ENCODE measurements at places on chromosomes 1 and 21. TPM values are rescaled to one million over a fixed set of nuclear protein-coding genes. Genes with fewer than 3 reads are reported as not detected.

DNA sequence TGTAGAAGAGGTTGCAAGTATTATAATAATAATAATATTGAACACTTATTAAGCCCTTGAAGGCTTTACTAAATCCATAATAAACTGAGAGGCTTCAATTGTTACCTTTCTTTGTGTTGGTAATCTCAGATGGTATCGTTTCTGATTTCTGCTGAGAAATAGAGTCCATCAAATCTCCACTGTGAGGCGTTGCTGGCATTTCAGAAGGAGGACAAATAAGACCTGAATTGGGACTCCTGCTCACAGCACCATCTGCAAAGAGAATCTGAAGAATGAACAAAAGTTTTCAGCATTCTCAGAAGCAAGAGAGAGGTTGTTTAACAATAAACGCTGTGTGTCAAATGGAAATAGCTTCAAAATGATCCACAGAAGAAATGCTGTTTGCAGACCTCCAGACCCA is 93.7 kb downstream of the WDR3 start:
- no peak for DNase-seq

DNA sequence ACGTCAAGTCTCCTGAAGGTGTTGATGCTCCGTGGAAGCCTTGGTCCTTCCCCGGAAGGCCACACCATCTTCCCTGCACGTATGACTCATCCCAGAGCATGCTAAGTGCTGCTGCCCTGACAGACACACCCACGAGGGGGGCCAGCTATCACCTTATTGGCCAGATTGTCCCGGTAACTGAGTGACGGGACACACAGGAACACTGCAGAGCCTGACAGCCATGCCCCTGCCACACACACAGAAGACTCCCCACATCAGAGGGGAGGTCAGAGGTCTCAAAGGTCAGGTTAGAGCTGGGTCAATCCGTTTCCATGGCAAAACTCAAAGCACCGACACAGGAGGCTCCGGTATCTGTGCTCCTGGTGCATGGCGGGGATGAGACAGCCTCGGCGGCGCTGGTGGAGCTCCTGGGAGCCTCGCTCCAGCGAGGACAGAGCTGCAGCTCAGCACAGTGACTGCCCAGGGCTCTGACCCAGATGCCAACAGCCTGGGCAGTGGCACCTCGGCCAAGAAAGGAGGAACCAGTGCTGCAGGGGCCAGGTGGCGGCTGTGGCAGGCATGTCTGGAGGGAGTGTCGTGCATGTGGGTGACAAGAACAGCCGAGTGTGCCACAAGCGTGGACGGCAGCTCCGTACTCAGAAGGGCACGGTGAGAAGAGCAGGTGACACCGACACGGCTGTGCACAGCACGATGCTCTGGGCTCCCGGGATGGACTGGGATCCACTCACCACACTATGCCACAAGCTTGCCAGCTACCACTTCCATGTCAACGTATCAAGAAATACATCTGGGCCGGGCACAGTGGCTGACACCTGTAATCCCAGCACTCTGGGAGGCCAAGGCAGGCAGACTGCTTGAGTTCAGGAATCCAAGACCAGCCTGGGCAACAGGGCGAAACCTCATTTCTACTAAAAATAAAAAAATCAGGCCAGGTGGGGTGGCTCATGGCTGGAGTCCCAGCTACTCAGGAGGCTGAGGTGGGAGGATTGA is 14.8 kb upstream of the TMEM240 start:
- no peak for DNase-seq

- DNase-seq, result no peak
These were observed 144.6 kb downstream of the NFIA start for GRCh38 chr1:61226791-61227567.

GRCh38 chr1:40818264-40818961 is 34.8 kb downstream of the KCNQ4 start:
- DNase-seq, result no peak

- DNase-seq, result no peak
These were observed 30.2 kb upstream of the ATP5PO start for GRCh38 chr21:33945652-33946270.

GRCh38 chr1:63010913-63011660 is 227.2 kb downstream of the ATG4C start:
- DNase-seq, result no peak

DNA sequence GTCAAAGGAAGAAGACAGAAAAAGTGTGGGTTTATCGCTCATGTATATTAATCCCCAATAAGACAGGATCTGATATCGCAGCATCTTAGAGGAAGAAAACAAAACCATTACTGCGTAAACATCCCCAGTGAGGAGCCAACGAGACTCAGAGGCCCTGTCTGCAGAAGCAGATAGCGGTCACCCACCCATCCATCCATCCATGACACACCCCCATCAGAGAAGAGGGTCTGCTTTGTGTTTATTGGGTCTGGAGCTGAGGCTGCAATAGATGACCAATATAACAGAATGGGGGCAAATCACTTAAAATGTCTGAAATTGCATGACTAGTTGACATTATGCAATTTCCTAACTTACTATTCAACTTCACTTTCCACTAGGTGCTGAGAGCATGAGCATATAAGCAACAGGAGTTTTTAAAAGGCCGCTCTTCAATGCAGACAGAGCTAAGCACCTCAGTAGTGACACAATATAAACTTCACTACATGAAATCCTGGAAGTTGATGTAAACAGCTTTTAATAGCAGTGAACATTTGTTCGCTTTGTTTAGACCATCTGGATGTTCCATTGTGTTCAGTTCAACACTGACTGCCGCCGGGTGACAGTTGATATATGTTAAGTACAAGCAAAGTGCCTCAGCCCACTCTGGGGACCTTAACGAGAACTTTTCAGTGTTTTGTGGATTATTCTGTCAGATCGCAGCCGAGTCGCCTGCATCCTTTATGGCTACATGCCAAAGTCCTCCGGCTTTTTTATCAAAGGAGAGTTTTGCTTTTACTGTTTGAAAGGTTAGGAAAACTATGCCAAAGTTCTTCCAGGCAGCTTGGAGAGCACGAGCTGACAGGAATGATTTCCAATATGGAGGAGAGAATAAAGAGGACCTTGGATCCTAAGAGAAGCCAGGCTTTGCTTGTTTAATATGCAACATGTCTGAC is 167.5 kb downstream of the ZNF281 start:
- DNase-seq, result no peak

GRCh38 chr1:78375996-78376395 is 114.8 kb upstream of the PTGFR start:
- no peak for DNase-seq

DNA sequence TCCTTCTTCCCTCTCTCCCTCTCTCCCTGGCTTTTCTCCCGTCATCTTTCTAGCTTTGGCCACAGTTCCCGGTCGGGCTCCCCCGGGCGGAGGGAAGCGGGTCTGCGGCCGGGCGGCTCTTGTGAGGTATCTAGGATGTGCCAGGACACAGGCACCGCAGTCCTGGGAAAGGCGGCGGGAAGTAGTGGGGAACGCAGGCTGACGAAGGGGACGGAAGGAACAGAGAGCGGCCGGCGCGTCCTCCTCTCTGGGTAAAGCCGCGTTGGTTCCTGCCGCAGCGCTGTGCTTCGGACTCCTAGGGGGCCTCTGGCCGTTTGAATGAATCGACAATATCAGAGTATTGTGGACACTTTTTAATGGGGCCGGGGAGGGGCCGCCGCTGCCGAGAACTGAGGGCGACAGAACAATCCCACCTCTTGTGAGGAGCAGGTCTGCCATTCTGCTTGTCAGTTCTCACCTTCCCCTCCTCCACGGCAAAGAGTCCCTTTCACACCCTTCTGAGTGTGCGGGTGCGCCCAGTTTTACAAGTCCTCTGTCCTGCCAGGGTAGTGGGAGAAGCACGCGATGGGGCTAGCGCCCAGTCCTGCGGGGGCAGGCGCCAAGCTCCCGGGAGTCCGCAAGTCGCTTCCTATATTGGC is 1.2 kb upstream of the LHX9 start:
- DNase-seq, result no peak

DNA sequence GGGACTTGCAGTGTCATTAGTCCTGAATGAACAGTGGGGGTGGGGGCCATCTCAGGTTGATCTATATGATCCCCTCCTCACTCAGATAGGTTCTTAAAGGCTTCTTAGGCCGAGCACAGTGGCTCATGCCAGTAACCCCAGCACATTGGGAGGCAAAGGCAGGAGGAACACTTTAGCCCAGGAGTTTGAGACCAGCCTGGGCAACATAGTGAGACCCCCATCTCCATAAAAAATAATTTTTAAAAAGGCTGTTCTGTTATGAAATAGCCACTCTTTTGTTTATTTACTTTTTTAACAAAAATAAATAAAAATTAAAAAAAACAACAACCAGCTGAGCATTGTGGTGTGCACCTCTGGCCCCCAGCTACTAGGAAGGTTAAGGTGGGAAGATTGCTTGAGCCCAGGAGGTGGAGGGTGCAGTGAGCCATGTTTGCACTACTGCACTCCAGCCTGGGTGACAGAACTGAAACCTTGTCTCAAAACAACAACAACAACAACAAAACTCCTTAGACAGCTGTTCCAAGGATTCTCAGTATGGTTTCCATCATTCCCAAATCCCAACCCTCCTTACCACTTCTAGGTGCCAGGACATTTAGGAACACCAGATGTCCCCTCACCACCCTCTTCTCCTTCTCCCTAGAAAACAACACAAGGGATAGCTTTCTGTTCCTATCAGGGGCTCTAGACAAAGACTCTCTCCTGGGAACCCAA is 2.0 kb upstream of the TRAPPC3 start:
- no peak for DNase-seq

- no peak for DNase-seq
These were observed 25.4 kb upstream of the RGS16 start for GRCh38 chr1:182629499-182630096.

- DNase-seq, result no peak
These were observed at the start of gene TNFSF4 for GRCh38 chr1:173206816-173207568. Gene TNFSF4, minus strand, starts transcription at chr1:173207331. Its CDS starts 155 bp downstream, at chr1:173207176.

Gene ACOT11
- total RNA-seq, result 27.0 TPM

Gene ZBTB8OS
- total RNA-seq, result 23.9 TPM

Gene LCE1F
- total RNA-seq, result not detected
